ENCODE measurements at places on chromosomes 1 and 21.

DNA sequence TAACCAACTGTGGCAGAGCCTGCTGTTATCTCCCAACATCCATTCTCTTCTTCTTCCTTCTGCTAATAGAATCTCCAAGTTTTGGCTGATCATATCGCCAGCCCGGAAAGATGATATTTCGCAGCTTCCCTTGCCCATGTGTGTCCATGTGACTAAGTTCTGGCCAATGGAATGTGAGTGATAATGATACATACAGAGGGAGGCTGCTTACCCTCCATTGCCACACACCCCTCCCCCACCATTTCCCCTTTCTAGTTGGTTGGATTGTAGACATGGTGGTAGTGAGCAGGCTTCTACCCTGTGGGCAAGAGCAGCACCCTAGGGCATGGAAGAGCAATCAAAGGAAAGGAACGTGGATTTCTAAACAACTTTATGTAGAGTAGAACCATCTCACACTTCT, 48.8 kb downstream of the SLC9C2 start:
- DNase-seq = no peak

GRCh38 chr1:46422261-46422871, 28.2 kb downstream of the FAAH start:
- no peak for DNase-seq

GRCh38 chr1:202012544-202013478, 2.4 kb downstream of the ELF3 start:
- no peak for DNase-seq

DNA sequence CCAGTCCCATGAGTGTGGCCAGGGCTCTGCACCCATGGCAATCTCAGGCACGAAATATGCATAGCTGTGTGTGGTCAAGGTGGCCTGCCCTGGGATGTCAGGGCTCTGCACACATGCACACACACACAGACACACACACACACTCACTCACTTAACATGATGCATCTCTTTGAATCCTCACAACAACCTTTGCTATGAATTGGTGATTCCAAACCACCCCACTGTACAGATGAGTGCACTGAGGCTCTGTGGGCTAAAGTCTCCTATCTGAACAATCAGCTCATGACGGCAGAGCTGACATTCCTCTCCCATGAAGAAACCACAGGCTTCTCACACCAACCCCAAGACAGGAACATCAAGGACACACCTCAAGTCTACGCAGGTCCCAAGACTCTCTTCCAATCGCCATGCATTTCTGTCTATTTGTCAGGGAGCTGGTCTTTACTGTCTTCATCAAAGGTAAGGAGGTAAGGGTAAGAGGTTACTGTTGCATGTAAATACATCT, 131.6 kb downstream of the ETS2 start:
- no peak for DNase-seq

DNA sequence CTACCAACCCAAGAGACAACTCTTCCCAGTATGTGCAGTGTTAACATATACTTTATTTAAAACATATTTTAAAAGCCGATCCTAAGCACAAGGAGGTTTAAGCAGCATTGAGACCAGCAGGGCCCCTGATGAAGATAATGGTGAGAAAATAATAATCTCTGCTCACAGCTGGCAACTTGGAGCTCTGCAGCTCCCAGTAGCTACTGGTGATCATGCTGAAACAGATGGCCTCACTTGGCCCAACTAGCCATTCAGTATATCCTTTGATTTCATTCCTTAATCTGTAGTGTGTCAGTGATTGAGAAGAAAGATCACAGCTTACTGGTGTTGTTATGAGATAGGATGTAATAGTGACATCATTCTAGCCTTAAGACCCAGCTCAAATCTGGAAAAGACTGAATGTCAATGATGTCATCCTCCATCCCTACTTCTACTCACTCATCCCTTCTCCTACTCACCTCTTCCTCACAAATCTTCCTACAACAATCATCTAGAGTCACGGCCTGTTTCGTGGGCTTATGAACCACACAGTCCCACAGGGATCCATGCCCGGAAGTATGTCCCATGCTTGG, 817.9 kb downstream of the PLA2G4A start:
- no peak for DNase-seq

- DNase-seq = peak; percentile 51
These were observed 78.8 kb downstream of the SPSB1 start for GRCh38 chr1:9371391-9371935.

DNA sequence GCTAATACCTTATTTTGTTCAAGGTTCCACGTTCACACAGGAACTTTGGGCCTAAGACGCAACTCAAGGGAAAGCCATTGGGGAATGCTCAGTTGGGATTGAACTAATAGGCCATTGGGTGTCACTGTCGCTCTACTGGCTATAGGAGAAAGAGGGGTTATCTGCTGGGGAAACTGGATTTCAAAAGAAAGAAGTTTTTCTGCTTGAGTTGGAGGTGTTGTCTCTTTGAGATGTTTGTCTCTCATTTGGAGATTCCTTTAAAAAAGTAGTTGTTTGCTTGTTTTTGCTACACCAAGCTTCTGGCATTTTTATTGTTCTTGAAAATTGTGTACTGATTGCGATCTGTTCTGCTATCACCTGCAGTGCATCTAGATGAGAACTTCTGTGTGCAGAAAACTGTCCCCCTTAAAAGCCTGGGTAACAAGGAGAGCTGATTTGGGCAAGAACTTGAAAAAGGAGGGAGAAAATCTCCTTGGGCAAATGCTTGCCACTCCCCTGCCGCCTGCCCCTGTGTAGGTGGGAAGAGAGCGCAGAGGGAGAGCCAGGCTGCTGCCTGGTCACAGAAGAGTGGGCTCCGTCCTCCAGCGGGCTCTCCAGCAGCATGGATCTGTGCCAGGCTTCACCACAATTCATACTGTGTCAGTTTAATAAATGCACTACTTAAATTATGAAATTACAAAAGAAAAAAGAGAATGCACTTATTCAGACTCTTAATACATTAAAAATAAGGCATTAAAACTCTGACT, 39.9 kb downstream of the PEX14 start:
- peak; percentile 63 for DNase-seq

DNA sequence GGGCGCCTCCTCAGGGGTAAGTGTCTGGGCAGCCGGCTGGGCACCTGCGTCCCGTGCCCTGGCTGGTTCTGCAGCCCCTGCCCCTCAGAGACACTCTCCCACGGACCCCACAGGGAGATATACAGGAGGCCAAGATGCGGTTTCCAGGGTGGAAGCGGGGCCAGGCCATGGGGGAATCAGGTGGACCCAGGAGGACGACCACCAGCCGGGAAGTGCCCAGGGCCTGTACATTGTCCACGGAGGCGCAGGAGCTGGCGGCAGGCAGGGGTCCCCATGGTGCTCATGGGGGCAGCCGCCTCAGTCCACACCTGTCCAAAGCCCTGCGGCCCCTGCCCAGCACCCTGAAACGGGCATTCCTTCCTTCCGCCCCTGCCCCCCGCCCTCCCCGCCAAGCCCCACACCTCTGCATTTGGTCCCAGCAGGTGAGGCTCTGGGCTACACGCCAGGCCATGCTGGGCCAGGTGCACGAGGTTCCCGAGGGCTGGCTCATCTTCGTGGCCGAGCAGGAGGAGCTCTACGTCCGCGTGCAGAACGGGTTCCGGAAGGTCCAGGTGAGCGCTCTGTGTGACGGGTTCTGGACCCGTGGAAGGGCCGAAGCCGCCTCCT, 36.7 kb downstream of the SLC19A1 start:
- no peak for DNase-seq

DNA sequence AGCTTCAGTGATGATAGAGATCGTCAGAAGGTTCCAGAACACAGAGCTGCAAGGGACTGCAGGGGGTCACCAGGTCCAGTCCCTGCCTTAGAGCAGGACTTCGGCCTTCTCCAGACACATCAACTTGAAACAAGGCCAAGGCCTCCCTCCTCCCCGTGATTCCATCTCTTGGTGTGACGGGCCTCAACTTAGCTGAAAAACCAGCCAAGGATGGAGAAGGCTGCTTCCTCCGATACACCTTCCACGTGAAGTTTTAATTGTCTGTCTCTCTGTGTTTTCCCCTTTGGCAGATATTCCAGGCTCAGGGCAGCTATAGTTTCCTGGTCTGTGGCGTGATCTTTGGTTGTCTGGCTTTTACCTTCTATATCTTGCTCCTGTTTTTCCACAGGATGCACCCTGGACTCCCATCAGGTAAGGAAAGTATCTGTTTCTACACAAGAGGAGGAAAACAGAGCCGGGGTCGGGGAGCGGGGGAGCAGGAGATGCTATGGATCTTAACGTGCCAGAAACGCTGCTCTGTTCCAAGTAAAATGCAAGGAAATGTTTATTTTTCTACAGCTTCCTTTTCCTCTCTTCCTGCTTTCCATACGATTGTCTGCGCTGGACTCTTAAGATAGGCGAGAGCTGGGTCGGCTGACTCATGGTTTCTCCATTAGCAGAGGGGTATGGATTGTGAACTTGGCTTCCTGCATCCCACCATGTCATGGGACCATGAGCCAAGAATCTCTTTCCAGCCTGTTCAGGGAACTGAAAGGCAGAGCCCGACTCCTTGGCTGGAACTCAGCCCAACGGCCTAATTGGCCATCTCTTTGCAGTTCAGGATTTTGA, 32.8 kb downstream of the ELK4 start:
- DNase-seq = no peak

Measured in GM23248 (cell line).